Endothelial cell of umbilical vein (primary cell): ENCODE measurements at places on chromosomes 4 and X. TPM values are rescaled to one million over a fixed set of nuclear protein-coding genes. Genes with fewer than 3 reads are reported as not detected.

PAGE5 gene
- total RNA-seq = not detected in 2 replicates

TXK gene
- total RNA-seq = 0.58 and 0.97 TPM in 2 replicates

DCTD gene
- 106 and 111 TPM in 2 replicates for total RNA-seq

ADRA2C gene
- 0.40 TPM in 1 of 2 replicates, not detected in the other for total RNA-seq

GPC3 gene
- not detected in 2 replicates for total RNA-seq
